Left renal pelvis (tissue), 4 donors: ENCODE measurements at places on chromosomes 4 and X. TPM values are rescaled to one million over a fixed set of nuclear protein-coding genes. Genes with fewer than 3 reads are reported as not detected.

The DMRTC1B gene
- 4.7 TPM for polyA plus RNA-seq

The GDI1 gene
- 132 TPM for polyA plus RNA-seq

DNA sequence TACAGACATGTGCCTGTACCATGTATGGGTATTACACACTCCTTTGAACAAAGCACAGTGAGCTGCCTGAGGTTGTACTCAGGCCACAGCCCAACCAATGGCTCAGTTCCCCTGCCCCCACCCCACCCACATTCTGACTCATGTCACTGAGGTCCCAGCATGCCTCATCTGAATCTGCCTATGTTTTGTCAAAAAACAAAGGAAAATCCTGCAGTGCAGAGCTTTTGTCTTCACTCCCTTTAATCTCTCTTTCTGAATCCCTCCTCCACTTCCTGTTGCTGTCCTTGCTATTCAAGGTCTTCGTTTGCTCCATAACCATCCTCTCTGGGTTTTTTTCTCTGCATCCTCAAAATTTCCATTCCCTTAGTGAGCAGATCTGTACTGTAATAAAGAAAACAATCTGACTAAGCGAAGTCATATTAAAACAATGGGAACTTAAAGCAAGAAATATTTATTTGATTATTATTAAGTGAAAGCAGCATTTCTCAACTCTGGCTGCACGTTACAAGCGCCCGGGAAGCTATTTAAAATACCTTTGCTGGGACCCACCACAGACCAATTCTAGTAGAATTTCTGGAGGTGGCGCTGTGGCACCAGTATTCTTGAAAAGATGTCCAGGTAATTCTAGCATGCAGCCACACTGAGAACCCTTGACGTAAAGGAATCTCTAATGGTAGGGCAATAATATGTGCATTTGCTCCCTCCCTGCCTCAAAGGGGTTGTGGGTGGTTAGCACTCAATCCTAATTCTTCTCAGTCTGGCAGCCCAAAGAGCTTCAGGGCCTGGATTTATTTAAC lies 8.7 kb downstream of the GUCY2F start:
- DNase-seq: no peak

The HPGDS gene
- polyA plus RNA-seq: 5.4 TPM

DNA sequence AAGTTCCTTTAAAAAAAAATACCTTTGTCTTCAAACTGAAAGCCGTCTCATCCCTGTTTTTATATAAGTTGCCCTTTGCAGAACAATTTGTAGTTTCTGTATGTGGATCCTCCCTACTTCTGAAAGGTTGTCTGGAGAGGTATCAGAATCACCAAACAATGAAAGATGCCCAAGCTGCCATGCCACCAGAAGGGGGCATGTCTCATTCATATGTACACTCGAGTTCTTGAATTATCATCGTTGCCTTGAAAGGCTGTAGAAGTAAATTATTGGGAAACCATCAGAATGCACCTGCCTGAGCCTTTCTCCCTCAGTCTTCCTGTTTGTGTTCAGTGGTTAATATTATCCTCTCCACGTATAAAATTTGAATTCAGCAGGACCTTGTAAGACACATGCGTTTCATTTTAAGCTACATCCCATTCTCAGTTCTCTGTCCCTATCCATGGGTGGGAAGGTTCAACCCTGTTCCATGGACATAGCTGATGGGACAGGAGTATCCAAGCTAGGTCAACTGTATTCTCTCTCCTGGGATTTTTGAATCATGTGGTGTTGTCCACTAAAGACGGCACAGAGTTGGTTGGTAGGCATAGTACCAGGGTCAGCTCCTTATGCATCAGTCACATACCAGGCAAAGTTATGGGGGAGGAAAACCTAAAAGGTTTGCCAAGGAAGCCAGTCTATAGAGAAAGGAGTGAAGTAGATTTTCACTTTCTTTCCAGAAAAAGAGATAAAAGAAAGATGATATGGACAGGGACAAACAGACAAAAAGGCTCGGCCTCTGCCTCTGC lies 24.0 kb downstream of the GALNT7 start:
- no peak for DNase-seq

GRCh38 chr4:173252024-173252935 lies 81.9 kb downstream of the HMGB2 start:
- DNase-seq: no peak

- DNase-seq: no peak
These were observed 3.8 kb upstream of the PITX2 start for GRCh38 chr4:110626532-110627153.
